ENCODE measurements at places on chromosomes 6 and 20.

DNA sequence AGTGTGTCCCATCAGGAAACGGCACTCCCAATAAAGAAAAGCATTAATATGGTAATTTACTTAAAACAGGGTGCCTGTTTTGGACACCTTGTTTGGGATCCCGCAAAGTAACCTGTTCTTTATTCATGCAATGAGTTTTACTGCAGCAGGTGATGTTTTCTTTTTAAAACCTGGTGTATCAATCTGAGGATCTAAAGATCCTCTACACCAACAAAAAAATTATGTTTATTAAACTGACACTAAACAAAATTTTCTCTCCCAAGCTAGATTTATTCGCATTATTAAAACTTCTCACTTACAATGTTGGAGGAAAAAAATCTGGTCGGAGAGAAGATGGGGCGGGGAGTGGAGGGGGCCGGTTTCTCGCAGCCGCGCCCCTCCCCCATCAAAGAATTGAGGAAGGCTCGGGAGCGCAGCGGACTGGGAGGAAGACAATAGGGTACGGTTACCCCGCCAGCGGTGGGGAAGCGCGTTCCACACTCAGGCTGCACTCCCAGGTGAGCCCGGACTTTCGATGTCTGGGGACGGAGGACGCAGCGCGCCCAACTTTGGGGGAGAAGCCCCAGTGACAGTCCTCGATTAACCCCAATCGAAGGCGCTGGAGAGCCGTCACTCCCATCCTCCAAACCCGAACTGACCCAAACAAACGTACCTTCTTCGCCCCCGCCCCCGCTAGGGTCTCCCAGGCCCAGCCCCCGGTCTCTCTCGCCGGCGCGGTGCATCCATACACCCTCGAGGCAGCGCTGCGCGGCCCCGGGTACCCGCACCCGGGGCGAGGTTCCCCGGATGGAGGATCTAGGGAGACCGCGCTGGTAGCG is 1.3 kb downstream of the CD24 start:
- DNase-seq, result no peak

GRCh38 chr20:7348253-7348652 is 580.8 kb downstream of the BMP2 start:
- DNase-seq, result no peak

GRCh38 chr6:20498041-20498385 is 36.2 kb upstream of the CDKAL1 start:
- DNase-seq, result no peak

DNA sequence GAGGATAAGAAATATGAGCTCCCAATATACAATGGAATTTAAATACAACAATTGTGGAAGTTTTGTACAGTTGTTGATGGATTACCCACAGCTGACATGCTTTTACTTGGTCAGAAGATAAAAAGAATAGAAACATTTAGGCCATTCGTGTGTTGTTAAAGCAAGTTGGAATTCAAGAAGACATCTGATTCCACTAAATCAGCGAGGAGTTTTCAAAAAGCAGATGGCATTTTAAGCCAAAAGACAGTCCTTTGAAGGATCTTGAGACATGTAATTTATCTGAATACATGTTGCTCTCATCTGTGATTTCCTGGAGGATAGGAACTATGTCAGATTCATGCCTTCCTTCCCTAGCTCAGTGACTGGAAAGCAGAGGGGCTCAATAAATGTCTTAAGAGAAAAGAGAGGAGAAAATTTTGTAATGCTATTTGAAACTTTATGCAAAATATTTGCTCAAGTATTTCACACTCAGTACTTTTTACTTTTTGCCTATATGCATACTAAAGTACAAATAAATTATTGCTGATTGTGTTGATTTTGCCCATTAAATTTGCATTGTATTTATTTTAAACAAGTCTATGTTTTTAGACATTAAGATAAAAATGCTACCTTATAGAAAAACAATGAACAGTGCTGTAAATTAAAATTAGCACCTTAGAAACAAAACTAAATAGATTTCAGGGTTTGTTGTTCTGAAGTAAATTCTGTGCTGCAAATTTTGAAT is 733.8 kb upstream of the FLRT3 start:
- no peak for DNase-seq

DNA sequence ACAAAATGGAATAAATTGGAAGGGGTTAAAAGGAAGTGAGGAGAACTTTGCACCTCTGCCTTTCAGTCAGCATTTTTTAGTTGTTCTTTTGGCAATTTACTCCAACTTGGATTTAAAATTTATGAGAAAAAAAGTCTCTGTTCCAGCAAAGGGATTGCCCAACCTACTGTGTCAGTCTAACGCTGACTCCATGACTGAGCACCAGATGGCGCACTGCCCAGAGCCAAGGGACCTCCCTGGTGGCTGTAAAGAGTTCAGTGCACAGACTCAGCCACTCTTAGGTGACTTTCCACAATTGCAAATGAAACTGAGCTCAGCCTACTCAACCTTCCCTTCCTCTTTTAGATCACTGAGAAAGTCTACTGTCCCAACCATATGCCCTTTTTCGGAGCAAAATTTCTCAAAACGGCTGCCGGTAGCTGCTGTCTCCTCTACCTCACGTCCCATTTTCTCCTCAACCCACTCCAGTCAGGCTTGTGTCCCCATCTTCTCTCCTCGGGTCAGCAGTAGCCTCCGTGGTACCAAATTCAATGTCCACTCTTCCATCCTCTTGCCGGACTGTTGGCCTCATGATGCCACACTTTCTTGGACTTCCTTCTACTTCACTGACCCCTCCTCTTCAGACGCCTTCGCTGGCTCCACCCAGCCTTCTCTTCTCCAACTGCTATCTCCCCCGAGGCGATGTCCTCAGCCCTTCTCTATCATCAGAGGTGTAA is 38.7 kb downstream of the GSTA2 start:
- peak; percentile 76 for DNase-seq

DNA sequence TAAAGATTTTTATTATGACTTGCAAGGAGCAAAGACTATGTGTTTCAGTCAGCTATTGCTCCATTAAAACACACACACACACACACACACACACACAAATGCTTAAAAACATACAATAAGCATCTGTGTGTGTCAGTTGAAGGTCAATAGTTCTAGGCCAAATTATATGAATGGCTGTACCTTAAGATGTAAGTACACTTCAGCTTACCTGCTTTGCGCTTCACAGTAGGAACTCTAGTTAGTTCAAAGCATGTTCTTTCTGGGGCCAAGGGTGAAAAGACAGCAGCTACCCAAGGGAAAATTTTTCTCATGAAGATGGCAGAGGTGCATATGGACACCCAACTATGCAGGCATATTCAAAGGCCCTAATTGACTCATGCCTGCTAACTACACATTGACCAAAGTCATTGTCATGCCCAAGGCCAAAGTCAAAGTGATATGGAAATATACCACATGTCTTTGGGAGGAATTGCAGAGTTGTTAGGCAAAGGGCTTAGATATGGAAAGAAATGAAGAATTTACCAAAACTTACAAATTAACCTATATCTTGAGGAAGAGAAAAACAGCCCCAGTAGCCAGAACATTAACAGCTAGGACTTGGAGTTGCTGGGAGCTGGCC is 61.9 kb upstream of the BTN3A2 start:
- DNase-seq, result no peak

DNA sequence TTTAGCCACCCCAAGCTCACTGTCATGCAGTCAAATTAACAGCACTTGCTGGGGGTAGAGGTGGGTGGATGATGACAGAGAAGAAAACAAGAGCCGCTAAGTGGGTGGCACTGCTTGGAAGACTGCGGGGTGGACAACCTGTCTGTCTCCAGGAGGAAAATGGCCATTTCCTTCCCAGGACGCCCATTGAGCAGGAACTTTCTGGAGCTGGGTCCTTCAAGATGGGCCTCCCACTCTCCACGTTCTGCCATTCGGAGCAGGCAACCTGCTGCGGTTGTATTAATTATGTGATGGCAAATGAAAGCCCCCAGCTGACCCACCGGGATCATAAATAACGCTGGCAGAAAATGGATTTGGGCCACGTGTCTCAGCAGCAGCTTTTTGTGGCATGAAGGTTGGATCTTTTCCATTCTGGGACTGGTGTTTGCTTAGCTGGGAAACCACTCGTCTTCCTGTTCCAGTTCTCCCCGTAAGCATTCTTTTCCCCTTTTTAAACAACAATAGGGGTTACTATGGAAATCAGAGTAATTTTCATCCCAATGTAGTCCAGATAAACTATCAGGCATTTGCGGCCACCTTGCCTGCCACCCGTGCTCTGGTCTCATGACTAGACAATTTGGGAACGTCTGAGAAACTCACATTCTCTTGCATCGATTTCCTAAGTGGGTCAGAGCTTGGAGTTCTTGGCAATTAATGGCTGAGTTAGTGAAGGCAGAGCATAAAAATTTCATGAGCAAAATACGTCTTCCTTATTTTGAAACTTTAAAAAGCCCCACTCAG is 215.5 kb downstream of the ANKRD60 start:
- no peak for DNase-seq

DNA sequence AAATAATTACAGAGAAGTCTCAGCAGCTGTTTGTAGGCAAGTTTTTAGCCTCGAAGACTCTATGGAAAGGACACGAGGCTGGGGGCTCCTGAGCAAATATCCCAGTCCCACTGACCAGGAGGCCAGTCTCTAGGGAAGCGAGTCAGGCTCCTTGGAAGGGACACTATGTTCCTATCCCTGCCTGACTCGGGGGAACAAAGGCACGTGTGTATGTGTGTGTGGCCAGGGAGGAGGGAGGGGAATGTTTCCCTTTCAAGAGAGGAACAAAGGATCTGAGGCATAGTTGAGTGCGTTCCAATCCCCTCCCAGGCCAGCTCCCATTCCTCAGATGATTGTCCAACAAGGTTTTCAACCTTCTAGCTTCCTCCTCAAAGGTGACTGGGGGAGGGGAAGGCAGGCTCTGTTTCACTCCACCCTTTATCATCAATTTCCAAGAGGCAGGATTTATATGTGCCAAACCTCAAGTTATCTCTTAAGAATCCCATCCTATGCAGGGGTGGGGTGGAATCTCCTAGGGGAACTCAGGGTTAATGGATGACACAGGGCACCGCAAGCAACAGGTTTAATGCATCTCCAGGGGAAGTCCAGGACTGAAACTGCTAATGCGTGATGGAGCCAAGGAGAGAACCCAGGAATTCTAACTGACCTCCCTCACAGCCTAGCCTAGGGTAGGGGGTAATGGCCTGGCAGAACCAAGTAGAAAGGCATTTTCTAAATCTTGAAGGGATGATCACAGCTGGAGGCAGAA is 9.9 kb downstream of the BCL2L1 start:
- no peak for DNase-seq

DNA sequence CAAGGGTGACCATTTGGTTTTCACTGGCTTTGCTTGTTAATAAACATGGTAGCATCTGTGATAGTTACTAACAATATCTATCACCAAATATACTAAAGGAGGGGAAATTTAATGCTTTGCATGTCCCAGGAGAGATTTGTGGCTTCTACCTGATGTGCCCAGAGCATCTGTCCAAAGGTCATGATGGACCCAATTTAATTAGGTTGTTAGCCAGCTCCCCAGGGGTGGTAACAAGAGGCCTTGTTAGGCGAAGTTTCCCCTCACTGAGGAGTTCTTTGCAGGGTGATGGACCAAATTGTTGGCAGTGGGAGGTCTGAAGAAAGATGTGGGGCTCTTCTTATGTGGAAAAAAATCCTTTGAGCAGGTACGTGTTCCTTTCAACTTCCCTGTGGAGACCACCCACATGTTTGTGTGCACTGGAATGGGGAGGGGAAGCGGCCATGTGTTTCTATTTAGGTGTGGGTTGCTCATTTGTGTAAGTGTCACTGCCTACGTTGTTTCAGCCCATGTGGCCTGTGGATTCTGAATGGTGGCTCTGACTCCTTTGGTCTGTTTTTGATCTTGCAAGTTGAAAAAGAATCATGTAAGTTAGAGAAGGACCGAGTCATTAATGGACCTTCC is 137.6 kb downstream of the CLIC5 start:
- DNase-seq, result no peak

Measured in H54 (cell line).